ENCODE measurements at places on chromosomes 4 and X. TPM values are rescaled to one million over a fixed set of nuclear protein-coding genes. Genes with fewer than 3 reads are reported as not detected.

TLR6 gene
- 0.81 TPM for total RNA-seq

ARHGAP6 gene
- 0.06 TPM for total RNA-seq

RPA4 gene
- total RNA-seq, result 4.7 TPM

ZNF630 gene
- 0.65 TPM for total RNA-seq

COX7B2 gene
- not detected for total RNA-seq

ADGRL3 gene
- total RNA-seq, result 4.5 TPM

SPIN4 gene
- 6.3 TPM for total RNA-seq

Data from bladder microvascular endothelial cell (primary cell).